NCI-H748 treated with DMSO at 0.1 percent for 48 hours (cell line): ENCODE measurements at places on chromosomes 4 and X.
A peak's percentile ranks its signal among the peaks of the same experiment; 100 is the strongest.

DNA sequence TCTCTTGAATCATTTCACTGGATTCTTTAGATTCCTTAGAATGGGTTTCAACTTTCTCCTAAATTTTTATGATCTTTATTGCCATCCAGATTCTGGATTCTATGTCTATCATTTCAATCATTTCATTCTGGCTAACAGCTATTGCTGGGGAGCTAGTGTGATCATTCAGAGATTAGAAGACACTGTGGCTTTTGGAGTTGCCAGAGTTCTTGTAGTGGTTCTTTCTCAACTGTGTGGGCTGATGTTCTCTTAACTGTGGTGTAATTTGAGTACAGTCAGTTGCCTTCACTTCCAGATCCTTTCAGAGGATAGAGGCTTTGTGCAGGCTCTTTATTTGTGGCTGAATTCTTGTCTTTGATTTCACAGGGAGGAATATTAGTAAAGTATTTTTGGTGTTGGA is 12.1 kb upstream of the CSN2 start:
- no peak for DNase-seq

- no peak for DNase-seq
Observed at GRCh38 chrX:17809984-17810383, 51.1 kb downstream of the RAI2 start.

DNA sequence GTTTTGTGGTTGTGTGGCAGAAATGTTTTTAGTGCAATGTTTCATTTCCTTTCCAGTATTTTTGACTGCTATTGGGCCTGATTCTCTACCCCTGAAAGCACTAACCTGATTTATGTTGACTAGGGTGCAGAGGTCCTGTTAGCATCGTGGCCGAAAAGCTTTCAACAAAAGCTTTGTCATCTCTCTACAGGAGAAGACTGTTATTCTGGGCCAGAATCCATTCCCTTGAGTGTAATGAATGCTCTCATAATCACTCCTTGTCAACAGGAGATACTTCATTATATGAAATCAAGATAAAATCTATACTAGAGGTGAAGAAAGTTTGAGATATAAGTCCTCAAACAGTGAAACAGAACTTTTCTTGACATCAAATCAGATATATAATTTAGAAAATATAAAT is 195.5 kb downstream of the ZNF330 start:
- no peak for DNase-seq

GRCh38 chr4:154471032-154471431 is 20.6 kb downstream of the DCHS2 start:
- no peak for DNase-seq

- DNase-seq = no peak
Observed at GRCh38 chrX:15616531-15616930, 15.8 kb upstream of the ACE2 start.

DNA sequence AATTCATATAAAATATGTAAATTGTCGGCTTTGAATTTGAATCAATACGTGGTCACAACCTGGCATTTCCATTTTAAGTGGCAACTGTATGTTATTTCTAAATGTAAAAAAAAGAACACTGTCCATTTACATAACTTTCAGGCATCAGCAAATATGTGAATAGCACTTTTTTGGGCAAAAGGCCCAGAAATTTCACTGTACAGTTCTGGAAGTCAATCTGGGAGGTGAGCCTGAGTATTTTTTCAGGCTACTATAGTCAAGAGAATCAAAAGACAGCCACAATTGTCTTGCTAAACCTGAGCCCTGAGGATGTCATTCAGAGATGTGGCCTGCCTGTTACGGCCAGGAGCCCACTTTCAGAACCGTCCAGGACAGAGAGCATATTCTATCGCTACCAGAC is 543.9 kb upstream of the MAGEB2 start:
- no peak for DNase-seq

- no peak for DNase-seq
Observed at GRCh38 chr4:156723951-156724668, 247.5 kb downstream of the PDGFC start.

DNA sequence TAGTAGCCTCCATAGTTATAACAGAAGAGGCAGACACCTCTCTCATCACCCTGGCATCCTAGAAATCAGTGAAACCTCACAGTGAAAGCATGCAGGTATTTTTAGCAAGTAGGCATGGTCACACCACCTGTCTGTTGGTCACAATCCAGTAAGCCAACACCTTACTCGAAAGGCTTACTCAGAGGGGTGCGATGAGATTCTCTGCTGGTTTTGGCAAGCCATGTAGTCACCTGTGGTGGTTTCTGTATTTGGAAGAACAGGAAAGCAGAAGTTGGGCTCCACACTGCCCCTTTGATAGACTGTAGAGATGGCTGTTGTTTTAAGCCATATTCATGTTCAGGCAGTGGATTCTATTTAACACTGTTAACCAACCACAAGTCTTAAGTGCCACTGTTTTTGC is 134.7 kb downstream of the DCLK2 start:
- DNase-seq = no peak

GRCh38 chrX:88284844-88285243 is 462.2 kb upstream of the CPXCR1 start:
- DNase-seq = no peak

- DNase-seq = peak; percentile 34
Observed at GRCh38 chr4:37383579-37384229, 139.2 kb downstream of the NWD2 start.

- DNase-seq = no peak
Observed at GRCh38 chr4:34309383-34309906, 1934.9 kb downstream of the ARAP2 start.

DNA sequence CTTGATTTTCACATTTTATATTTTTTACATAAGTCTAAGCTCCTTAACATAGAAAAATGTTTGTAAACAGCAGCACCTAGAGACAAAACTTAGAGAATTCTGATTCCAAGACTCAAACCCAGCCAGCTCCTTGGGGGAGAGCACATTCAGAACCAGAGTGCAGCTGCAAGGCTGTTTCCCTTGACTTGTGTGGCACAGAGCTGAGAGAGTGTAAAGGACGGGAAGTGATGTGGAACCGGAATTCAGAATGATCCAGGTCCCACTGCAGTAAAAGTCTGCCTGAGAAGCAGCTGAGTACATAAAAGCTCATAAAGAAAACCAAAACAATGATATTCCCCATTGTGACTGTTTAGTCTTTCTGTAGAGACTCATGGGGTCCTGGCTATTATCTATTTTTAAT is 713.8 kb downstream of the RAB28 start:
- peak; percentile 77 for DNase-seq

DNA sequence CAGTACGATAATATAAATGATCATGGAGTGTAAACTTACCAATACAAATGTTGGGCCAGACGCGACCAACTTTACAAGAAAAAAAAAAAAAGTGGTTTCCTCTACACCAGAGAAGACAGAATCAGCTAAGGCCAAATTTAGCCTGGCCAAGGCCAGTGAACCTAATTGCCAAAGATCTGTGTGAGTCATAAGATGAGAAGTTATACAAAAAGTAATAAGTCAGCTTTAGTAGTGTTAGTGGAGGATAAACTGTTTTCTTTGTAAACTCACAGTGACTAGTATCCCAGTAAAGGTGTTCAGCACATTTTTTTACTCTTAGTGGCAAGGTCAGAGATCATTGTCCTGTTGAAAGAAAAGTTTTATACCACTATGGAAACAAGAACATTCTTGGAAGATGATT is 531.4 kb upstream of the TECRL start:
- no peak for DNase-seq

- no peak for DNase-seq
Observed at GRCh38 chrX:50838820-50839600, 25.0 kb upstream of the SHROOM4 start.

DNA sequence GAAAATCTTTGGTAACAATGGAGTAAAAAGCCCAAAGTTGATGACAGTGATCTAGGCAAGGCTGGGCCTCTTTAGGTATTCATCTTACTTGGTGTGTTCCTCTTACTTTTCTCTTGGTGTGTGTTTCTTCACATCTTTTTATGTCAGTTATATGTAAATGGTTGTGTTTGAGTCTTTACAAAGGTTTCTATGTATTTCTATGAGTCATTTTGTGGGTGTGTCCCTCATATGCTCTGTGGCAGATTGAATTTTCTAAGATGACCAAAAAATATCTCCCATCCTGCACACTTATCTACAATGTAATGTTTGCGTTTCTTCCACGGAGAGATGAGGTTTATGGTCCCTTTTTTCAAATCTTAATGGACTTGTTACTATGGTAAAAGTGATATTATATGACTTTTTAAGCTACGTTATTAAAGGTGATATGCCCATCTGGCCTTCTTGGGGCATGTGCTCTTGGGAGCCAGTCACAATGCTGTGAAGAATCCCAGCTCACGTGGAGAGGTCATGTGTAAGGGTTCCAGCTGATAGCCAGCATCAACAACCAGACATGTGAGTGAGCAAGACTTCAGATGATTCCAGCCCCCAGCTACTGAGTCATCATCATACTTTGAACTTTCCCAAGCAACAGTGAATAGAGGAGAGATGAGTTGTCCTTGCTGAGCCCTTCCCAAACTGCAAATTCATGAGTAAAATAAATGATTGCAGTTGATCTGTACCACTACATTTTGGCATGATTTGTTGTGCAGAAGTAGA is 126.9 kb downstream of the CBLL2 start:
- DNase-seq = no peak

DNA sequence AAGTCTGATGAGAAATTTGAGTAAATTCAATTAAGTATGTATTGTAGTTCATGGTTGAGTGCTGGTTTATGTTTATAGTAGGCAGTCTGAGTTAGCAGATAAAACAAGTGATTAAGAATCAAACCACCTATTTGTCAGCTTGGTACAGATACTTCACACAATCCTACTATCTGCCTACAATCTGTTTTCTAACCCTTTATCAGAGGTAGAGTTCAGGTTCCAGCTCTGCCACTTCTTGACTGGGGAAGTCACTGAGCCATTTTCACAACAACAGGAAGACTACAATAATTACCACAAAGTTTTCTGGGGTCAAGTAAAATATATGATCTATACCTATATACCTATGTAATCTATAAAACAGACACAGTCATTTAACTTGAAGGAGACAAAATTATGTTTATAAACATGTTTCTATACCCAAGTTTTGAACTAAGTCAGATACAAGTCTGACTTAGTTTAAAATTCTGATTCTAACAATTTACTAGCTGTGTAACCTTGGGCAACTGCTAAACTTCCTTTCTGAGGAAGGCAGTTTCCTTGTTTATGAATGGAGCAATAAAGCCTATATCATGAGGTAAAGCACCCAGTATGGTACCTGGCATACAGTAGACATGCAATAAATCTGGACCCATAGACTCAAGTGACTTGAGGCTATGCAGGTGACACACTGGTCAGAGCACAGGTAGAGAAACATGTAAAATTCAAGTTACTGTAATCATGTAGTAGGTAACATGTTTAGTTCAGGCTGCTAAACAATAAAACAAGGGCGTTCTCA is 37.2 kb upstream of the BDH2 start:
- DNase-seq = no peak

GRCh38 chr4:106809076-106809475 is 227.0 kb downstream of the DKK2 start:
- DNase-seq = peak; percentile 0

DNA sequence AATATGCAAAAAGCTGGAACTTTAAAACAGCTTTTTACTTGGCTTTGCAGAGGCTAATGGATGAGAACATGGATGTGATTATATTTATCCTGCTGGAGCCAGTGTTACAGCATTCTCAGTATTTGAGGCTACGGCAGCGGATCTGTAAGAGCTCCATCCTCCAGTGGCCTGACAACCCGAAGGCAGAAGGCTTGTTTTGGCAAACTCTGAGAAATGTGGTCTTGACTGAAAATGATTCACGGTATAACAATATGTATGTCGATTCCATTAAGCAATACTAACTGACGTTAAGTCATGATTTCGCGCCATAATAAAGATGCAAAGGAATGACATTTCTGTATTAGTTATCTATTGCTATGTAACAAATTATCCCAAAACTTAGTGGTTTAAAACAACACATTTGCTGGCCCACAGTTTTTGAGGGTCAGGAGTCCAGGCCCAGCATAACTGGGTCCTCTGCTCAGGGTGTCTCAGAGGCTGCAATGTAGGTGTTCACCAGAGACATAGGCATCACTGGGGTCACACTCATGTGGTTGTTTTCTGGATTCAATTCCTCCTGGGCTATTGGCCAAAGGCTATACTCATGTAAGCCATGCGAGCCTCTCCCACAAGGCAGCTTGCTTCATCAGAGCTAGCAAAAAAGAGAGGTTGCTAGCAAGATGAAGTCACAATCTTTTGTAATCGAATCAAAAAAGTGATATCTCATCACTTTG is 15.6 kb downstream of the TLR8 start:
- no peak for DNase-seq

DNA sequence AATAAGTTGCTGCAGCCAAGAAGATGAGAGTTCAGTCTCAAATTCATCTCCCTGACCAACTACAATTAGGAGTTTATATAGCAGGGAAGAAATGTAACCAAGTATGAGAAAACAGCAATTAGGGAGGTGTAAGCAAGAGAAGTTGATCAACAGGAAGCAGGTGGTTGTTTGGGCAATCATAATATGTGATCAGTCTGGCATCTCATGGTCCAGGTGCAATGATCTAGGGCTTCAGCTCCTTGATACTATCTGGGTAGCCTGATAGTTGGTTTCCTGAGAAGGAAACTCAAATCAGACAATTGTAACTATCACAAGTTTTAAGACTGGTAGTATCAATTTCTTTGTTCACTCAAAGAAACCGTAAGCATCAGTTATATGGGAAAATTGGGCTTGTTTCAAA is 1574.3 kb upstream of the PABPC4L start:
- DNase-seq = peak; percentile 54

- no peak for DNase-seq
Observed at GRCh38 chr4:122479935-122480416, 23.5 kb upstream of the IL2 start.

DNA sequence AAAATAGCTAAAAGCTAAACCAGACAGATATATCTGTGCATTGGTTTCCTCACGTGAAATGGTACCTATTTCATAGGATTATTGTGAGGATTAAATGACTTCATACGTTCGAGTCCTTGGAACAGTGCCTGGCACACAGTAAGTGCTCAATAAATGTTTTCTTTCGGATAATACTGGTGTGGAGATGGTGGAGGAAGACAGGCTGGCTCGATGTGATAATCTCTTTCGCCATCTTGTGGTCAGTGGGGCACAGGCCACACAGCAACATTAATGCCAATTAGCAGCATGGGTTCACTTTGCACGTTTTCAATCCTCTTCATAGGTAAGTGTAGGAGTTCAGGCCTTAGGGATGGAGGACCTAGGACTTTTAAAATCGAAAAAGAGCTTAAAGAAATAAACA is 9.3 kb downstream of the PAGE4 start:
- peak; percentile 11 for DNase-seq

GRCh38 chrX:96705905-96706304 is 21.3 kb downstream of the DIAPH2 start:
- DNase-seq = no peak

DNA sequence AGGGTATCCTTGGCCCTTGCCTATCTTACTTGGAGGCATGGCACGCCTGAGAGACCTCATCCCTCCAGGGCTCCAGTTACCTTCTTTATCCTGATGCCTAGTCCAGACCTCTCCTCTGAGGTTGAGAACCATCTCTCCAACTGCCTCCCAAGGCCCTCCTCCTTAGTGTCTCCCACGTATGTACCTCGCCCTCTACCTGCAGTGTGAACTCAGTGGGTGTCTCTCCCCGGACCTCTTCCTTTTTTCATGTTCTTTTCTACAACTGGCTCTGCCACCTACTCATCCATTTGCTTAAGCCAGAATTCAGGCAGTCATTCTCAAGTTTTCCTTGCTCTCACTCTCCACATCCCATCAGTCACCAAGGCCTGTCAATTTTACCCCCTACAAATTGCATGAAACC is 16.6 kb downstream of the RPS4X start:
- DNase-seq = no peak
